Uterine smooth muscle cell (primary cell): ENCODE measurements at places on chromosomes 2 and 18. TPM values are rescaled to one million over a fixed set of nuclear protein-coding genes. Genes with fewer than 3 reads are reported as not detected.

CNDP1 gene
- total RNA-seq: 0.12 TPM in 1 of 2 replicates, not detected in the other

ATF2 gene
- 44.6 and 59.7 TPM in 2 replicates for total RNA-seq

NLRC4 gene
- not detected in 2 replicates for total RNA-seq

IL1F10 gene
- total RNA-seq: not detected in 2 replicates

GAREM1 gene
- total RNA-seq: 1.00 and 2.4 TPM in 2 replicates

OBSL1 gene
- 47.6 and 70.9 TPM in 2 replicates for total RNA-seq

AKAIN1 gene
- total RNA-seq: not detected in 2 replicates

HRH4 gene
- total RNA-seq: under 0.01 and 0.12 TPM in 2 replicates

RRM2 gene
- 21.0 and 76.0 TPM in 2 replicates for total RNA-seq

ERICH2 gene
- 0.33 and 1.6 TPM in 2 replicates for total RNA-seq

EGR4 gene
- not detected in 2 replicates for total RNA-seq

CAPN14 gene
- total RNA-seq: 0.11 and 0.12 TPM in 2 replicates

CD302 gene
- total RNA-seq: 4.1 and 7.1 TPM in 2 replicates

E2F6 gene
- total RNA-seq: 12.4 and 13.8 TPM in 2 replicates

FAM124B gene
- 0.12 and 0.22 TPM in 2 replicates for total RNA-seq

TRABD2A gene
- total RNA-seq: 2.5 and 4.8 TPM in 2 replicates

TXNL1 gene
- 57.1 and 71.8 TPM in 2 replicates for total RNA-seq

IL18R1 gene
- total RNA-seq: 0.12 and 0.33 TPM in 2 replicates

DPYSL5 gene
- total RNA-seq: not detected in 2 replicates

CXXC1 gene
- total RNA-seq: 36.5 and 44.9 TPM in 2 replicates

IL1RN gene
- not detected in 2 replicates for total RNA-seq

DYTN gene
- not detected in 2 replicates for total RNA-seq

KRTCAP3 gene
- not detected in 2 replicates for total RNA-seq

MC4R gene
- total RNA-seq: not detected in 2 replicates

SCYGR4 gene
- not detected in 2 replicates for total RNA-seq

MYOM1 gene
- 0.22 and 0.62 TPM in 2 replicates for total RNA-seq
